AG04450 (cell line): ENCODE measurements at places on chromosomes 1 and 21.

GRCh38 chr1:181206979-181207790, 118.7 kb downstream of the IER5 start:
- DNase-seq = no peak

- DNase-seq = peak; percentile 97
Observed at GRCh38 chr21:36429947-36430546, 44.9 kb downstream of the CHAF1B start.

- DNase-seq = no peak
Observed at GRCh38 chr1:183443011-183443410, 24.8 kb upstream of the NMNAT2 start.

DNA sequence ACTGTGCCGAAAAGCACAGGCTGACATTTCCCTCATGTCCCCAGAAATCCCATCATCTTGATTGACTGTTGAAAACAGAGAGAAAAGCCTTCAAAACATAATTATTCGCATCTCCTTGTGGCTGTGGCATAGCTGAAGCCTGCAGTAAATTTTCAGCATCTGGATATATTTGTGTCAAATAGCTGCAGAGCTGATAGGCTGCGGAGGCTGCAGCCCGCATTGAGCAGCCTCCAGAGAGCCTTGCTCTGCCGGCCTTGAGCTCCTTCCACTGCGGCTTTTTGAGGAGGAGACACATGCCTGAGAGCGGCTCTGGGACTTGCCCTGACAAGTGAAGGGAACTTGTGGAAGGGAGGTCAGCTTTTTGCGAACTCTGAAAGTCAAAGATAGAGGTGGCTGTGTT, 144.7 kb downstream of the RYR2 start:
- DNase-seq = no peak

- DNase-seq = no peak
Observed at GRCh38 chr1:21499283-21499950, 9.8 kb upstream of the ALPL start.

DNA sequence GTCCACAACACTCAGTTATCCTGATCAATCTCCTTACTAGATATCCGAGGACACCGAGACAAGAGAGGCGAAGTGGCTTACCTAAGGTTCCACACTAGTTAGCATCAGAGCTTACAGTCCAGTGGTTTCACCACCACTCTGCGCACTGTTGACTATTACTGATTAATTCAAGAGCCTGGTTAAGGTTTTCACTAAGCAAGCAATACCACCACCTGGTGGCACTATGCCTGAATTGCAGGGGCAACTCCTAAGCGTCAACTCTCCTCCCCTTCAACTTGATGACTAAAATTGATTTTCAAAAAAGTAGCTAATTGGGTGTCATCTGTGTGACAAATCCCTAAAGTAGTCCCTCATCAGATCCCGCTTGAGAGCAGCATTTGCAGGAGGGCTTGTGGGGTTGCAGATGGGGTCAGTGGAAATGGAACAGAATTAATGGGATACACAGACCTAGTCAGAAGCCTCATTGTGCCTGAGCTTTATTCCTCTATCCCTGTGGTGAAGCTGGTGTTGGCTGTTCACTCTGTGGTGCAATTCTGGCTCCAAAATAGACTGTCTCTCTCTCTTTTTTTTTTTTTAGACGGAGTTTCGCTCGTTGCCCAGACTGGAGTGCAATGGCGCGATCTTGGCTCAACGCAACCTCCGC, 9.1 kb downstream of the TTC22 start:
- no peak for DNase-seq

DNA sequence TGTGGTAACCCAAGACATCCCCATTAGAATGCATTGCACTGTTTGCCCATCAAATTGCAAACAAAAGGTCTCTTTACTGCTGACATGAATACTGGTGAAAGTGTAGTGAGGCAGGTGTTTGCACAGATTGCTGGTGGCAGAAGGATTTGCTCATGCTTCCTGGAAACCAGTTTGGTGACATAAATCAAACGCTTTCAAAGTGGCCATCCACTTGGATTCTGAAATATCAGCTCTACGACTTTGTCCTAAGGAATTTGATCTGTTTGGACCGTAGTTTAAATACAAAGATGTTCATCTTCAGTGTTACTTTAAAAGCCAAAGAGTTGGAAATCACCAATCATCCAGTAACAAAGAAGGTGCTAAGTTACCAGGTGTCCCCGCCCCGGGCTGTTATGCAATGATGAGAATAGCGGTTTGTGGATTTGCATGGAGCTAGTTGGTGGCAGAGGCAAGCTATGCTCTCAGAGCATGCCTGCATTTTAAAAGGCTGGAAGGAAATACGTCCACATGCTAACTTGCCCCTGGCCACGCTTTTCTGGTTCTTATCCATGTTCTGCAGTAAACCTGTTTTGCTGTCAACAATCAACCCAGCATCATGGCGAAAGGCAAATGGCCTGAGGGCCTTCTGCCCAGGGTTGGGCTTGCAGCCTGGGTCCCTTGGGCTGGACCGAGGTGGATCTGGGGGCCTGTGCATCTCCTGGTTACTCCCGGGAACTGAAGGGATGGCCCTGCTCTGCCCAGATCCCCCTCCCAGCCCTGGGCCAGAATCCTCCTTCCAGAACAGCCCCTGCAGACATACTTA, 49.2 kb downstream of the UMODL1 start:
- DNase-seq = no peak

- no peak for DNase-seq
Observed at GRCh38 chr1:966704-967300, 520 bp downstream of the PLEKHN1 start.

GRCh38 chr1:217139513-217139912, 416.3 kb upstream of the ESRRG start:
- no peak for DNase-seq

- no peak for DNase-seq
Observed at GRCh38 chr1:198125995-198126735, 30.6 kb upstream of the NEK7 start.

DNA sequence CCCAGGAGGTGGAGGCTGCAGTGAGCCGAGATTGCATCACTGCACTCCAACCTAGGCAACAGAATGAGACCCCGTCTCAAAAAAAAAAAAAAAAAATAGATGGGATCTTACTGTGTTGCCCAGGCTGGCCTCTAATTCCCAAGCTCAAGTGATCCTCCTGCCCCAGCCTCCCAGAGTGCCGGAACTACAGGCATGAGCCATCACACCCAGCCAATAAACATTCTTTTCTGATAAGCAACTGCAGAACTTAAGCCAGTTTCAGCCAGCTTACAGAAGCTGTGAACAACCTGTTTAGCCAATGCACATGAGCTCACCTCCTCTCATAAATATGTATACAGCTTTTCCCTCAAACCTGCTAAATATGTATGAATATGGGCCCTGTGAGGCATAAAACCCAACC, 3.1 kb upstream of the MIIP start:
- DNase-seq = no peak

DNA sequence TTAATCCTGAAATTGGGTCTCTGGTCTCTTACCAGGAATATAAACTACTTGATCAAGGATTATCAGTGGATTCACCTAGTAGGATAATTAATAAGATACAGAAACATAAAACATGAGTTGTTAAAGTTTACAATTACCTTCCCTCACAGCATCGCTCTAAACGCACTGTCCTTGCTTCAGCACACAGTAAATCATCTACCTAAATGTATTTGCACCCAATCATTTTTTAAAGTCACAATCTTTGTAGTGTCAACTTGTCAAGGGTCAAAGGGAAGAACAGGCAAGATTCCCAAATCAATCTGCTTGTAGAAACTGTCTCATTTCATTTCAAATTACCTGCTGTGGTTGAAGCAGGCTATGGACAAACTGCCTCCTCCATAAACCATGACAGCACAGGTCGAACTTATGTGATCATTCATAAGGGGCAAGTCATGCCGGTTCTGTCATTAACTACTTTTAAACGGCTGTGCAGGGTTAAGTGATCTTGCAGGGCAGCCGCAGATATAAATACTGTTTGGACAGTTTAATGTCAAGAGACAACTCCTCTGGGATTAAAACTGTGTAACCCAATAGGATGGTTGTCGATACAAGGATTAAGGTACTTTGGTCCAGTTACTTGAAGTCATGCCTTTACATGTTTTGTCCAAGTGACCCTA, 93.6 kb downstream of the ZNF281 start:
- DNase-seq = no peak

GRCh38 chr1:58432851-58433668, 113.5 kb downstream of the OMA1 start:
- DNase-seq = peak; percentile 15

GRCh38 chr21:18041012-18041411, 203.6 kb upstream of the CHODL start:
- no peak for DNase-seq

DNA sequence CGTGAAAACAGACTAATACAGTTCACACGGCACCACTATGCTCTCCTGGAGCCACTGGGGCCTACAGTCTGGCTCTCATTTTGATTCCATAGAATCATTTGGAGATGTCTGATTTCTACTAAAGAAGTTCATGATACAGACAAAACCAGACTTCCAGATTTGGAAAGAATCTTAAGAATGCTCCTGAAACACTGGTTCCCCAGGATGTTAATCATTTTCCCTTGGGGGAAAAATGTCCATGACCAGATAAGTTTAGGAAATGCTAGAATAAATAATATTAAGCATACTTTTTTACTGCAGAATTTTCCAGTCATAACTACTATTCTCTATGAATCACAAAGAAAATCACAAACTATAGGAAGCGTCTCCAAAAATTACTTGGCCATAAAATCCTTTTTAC, 63.0 kb upstream of the RGS7 start:
- no peak for DNase-seq

GRCh38 chr1:111571239-111571638, 48.4 kb upstream of the RAP1A start:
- no peak for DNase-seq

GRCh38 chr1:172135076-172135672, 285.3 kb upstream of the C1orf105 start:
- DNase-seq = no peak

DNA sequence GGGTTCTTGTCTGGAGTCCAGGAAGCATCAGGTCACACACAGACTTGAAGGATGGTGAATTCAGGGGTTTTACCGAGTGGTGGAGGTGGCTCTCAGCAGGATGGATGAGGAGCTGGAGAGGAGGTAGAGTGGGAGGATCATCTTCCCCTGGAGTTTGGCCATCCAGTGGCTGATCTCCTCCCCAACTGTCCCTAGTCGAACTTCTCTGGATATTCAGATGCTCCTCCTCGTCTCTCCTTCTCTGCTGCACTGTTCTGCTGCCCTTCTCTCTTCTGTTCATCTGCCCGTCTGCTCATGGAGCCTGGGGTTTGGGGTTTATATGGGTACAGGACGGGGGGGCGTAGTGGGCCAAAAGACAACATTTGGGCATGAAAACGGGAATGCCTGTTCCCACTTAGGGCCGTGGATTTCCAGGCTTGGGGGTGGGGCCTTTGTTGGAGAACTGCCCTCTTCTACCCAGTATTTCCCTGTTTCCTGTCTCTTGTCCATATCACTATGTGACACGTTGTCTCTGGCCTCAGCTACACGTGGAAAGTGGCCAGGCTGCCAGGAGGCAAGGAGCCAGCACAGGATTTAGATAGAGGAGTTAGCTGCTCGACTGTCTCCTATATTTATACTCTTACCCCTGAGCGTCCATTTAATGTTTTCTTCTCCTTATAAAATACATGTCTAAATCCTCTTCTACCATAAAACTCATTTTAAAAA, 76.7 kb downstream of the SIPA1L2 start:
- no peak for DNase-seq

DNA sequence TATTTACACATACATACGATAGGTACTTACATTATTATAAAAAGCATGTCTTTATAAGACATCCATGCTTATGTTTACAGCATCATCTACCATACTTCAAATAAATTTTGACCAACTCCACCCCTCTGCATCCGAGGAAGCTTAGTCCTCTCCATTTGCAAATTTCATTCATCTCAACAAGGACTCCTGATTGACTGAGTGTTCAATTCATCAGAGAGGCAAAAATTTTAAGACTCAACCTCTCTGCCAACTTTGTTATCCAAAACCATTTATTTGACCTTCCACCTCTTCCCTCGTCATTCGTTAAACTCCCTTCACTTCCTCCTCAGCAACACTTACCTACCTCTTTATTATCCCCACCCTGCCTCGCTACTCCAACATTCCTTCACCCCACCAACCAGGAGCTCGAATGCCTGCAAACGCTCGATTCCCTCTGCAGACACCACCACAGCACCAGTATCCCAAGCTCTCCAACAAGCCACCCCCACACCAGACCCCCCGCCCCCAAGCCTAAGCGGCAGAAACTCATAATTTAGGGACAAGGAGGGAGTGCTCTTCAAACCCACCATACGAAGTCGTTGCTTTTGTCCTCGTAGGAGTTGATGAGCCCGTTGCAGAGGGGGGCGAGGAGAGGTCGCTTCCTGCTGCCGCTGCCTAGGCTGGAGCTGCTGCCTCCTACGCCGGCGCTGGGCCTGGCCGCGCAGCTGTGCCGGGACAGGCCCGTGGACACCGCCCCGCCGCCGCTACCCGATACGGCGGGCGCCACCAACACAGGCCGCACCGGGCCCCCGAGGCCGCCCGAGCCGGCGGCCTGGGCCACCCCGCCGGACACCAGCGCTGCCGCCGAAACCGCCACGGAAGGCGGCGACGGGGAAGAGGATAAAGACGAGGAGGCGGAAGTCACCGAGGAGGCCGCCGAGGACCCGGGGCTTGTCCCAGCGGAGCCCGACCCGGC, 803 bp downstream of the COP1 start:
- DNase-seq = no peak

DNA sequence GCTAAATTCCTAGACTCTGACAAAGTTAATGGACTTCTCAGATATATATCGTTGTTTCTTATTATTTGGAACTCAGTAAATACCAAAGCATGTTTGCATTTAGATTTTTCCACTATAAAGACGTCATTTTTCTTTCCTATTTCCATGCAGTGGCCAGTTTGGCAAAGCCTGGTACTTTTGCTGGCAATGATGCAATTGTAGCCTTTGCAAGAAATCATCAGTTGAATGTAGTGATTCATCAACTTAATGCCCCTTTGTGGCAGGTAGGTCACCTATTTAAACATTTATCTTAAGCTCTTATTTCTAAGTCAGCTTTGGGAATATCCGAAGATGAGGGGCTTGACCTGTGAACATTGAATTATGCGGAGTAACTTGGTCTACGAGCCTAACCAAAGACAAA, 12.0 kb downstream of the OTUD3 start:
- DNase-seq = no peak

GRCh38 chr1:234733427-234733826, 123.4 kb upstream of the IRF2BP2 start:
- DNase-seq = no peak

GRCh38 chr21:41610042-41610839, 102.3 kb upstream of the TMPRSS2 start:
- DNase-seq = no peak

GRCh38 chr1:197284966-197285365, 16.9 kb downstream of the CRB1 start:
- DNase-seq = no peak
